ENCODE measurements at places on chromosomes 1 and 21.

DNA sequence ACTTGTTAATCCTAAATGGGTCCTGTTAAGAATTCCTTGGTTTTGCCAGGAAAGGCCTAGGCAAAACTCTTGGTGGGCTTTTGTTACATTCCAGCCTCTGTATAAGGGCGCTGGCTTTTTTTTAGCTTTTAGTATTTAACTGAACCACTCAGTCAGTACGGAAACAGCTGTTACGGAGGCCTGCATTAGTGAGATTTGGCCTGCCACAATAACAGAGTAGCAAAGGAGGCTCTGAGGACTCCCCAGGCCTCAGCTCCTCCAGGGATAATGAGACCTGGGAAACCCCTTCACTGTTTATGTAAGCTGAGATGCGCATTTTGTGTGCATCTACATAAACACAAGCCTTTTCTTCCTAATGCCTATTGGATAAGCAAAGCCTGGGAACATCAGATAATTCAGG, 210.2 kb downstream of the APP start:
- no peak for DNase-seq

DNA sequence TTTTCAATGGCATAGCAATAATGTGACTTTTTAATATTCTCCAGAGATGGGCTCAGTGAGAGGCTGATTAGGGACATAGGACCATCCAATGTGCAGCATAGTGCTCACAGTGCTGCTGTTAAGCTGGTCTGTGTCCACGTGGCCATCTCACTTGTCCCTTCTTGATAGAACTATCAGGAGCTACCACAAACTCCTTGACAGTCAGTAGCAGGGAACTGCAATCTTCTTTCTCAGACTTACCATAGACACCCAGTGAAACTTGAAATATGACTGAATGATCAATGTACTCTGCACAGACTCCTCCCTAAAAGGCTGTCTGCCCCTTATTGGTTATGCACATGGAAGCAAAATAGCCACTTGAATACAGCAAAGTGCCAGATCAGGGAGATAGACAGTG, 64.5 kb upstream of the WARS2 start:
- no peak for DNase-seq

DNA sequence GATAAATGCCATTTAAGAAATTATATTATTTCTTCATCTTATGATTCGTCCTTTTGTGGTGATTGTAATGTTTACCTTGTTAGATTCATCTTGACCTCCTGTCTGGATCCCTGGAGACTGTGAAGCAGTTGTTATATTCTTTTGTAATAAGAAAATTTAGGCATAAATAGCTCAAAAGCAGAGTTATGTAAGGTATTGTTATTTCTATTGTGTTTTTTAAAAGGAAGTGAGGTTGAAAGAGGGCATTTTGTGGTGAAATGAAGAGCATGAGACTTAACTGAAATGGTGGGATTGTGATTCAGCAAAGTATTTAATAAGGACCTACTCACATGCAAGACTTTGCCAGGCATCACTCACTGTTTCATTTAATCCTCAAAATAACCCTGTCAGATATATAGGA, 104.0 kb downstream of the PDE4B start:
- DNase-seq: no peak

GRCh38 chr1:241518476-241519307, 863 bp downstream of the FH start:
- DNase-seq: no peak

- DNase-seq: no peak
Observed at GRCh38 chr21:32426066-32426465, 13.6 kb downstream of the EVA1C start.

- no peak for DNase-seq
Observed at GRCh38 chr1:199040076-199040905, 401.5 kb downstream of the PTPRC start.

DNA sequence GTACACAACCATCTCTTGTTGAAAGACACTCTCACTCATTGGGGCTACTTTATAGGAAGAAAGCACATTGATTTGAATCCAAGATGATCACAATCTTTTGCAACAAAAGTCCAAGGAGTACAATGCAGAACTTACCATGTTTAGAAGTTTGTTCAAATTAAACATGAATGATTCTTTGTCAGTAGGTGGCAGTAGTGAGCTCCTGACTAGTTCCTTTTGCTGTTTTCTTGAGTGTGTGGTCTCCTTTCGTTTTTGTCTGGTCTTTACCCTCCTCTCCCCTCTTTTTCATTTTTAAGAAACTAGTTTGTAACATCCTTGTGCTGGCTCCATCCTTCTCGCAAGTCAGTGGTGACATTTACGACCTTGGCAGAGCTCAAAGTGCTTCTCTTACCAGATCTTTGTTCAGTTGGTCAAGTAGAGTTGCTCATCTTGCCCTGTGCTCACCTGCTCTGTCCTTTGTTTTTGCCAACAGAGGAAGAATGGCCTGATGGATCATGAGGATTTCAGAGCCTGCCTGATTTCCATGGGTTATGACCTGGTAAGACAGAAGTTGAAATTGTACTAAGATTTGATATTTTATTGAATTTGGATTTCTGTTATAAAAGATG, 35.7 kb upstream of the MTR start:
- peak; percentile 56 for DNase-seq

Measured in NCI-H460 (cell line).